Renal pelvis (tissue), 12 donors: ENCODE measurements at places on chromosomes 3 and 15. TPM values are rescaled to one million over a fixed set of nuclear protein-coding genes. Genes with fewer than 3 reads are reported as not detected.

The SLC24A5 gene
- 1.1 TPM for polyA plus RNA-seq

The CHRNA5 gene
- polyA plus RNA-seq: 7.8 TPM

The IDH3A gene
- 58.1 TPM for polyA plus RNA-seq

The SPATA12 gene
- polyA plus RNA-seq: 0.17 TPM

The VIPR1 gene
- polyA plus RNA-seq: 1.5 TPM

The PLIN1 gene
- 0.97 TPM for polyA plus RNA-seq

The GOLGA6D gene
- 0.38 TPM for polyA plus RNA-seq

The ADAMTS17 gene
- polyA plus RNA-seq: 2.1 TPM

The PROK2 gene
- 0.10 TPM for polyA plus RNA-seq
